ENCODE measurements at places on chromosomes 3 and 15.

GRCh38 chr3:59127071-59127470, 77.2 kb upstream of the CFAP20DC start:
- no peak for DNase-seq

DNA sequence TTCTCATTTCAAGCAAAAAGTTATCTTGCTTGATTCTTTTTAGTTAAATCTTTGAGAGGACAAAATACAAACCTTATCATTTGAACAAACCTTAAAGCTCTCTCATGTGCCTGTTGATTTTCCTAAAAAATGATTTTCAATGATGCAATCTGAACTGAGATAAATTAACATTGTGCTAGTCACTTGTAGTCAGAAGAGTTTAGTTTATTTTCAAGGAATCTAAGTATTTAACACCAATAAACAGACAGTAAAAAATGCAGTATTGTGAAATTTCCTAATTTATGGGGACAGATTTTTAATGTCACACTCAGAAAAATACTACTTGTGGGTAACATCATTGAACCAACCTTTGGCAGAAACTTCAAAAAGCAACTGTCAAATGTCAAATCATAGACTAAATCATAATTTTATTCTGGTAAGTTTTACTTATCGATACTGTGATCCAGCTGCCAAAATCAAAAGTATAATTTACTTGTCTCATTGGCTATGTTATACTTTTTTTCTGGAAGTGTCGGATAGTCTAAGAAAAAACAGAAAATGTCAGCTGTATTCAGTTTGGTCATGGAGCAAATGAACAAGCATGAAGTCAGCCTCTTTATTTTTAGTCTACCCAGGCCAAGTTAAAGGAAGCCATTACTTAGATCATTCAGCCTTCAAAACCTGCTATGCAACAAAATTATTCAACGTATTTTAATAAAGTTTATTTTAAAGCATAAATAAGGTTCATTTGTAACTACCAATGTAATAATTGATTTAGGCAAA, 52.4 kb upstream of the FNDC3B start:
- DNase-seq, result no peak

DNA sequence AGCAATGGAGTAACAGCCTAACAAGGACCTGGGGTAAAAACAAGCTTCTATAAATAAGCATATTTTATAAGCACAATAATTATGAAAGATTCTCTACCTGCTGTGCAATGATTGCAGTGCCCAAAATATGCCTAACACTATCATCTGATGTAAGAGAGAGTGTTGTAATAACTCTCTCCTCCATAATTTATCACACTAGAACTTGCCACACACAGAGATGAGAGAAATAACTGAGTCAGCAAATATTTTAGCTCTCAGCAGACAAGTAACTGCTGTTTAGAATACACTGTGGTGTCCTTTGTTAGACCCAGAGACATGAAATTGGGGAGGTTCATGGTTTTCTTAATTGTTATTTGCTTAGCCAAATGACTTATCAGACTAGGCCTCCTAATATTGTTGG, 105.3 kb upstream of the ACP3 start:
- no peak for DNase-seq

DNA sequence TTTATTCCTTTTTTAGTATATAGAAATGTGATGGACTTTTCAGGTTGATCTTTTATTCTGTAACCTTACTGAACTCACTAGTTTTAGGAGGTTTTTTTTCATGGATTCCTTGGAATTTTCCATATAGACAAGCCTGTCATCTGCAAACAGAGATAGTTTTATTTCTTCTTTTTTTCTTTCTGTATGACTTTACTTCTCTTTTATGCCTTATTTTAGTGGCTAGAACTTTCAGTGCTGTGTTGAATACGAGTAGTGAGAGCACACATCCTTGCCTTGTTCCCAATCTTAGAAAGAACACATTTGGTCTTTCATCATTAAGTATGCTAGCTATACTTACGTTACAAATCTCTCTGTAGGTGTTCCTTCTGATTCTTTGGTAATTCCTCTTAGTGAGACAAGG, 336.5 kb downstream of the PTPRG start:
- DNase-seq, result no peak

DNA sequence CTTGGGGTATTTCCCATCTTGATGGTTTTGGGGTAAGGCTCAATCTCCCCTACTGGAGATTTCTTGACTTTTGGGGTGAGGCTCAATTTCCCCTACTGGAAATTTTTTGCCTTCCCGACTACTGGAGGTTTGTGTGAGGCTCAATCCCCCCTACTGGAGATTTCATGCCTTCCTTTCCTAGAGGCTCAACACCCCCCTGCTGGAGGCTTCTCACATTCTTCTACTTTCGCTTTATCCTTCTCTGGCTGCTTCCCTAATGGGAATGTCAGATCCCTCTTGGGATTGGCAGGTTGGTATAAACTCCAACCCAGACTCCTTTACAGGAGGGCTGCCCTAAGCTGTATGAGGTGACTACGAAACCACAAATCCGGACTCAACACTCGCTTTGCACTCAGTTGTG, 49.2 kb downstream of the KATNBL1 start:
- no peak for DNase-seq

All from breast epithelium (tissue), 4 donors.